ENCODE measurements at places on chromosomes 12 and 14.

DNA sequence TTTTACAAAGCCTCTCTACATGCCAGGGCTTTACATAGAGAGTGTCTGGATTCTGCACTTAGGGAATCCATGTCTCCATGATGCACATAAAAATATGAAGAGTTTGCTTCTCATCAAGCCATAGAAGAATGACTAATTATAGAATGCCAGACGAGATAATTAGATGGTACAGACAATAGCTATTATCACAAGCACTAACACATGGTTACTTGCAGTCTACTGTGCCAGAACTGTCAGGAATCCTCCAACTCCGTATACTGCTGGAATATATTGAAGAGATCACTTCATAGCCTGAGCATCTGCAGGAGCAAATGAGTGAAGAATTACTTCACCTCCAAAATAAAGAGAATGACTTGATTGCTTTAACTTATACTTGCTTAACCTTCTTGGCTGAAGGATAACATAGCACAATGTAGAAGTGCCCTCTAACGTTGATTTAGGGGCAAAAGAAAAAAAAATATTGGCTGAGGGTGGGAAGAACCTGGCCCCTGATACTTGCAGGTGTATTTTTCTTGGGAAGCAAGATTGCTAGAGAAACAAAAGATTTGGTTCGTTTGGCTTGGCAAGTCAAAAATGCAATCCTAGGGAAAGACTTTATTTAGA, 272.8 kb upstream of the FAR2 start:
- DNase-seq: no peak

GRCh38 chr12:1502831-1503230, 91.5 kb downstream of the FBXL14 start:
- DNase-seq: no peak

DNA sequence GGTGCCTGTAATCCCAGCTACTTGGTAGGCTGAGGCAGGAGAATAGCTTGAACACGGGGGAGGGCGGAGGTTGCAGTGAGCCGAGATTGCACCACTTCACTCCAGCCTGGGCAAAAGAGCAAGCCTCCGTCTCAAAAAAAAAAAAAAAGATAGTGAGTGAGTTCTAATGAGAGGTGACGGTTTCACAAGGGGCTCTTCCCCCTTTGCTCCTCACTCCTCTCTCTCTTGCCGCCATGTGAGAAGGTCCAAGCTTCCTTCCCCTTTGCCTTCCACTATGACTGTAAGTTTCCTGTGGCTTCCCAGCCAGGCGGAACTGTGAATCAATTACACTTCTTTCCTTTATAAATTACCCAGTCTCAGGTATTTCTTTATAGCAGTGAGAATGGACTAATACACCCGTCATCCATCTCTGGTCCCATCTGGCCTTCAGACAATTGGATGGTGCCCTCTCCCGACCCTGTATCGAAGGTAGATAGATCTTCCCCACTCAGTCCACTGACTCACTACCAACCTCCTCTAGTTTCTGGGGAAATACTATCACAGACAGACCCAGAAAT, 27.0 kb upstream of the RCOR1 start:
- no peak for DNase-seq

DNA sequence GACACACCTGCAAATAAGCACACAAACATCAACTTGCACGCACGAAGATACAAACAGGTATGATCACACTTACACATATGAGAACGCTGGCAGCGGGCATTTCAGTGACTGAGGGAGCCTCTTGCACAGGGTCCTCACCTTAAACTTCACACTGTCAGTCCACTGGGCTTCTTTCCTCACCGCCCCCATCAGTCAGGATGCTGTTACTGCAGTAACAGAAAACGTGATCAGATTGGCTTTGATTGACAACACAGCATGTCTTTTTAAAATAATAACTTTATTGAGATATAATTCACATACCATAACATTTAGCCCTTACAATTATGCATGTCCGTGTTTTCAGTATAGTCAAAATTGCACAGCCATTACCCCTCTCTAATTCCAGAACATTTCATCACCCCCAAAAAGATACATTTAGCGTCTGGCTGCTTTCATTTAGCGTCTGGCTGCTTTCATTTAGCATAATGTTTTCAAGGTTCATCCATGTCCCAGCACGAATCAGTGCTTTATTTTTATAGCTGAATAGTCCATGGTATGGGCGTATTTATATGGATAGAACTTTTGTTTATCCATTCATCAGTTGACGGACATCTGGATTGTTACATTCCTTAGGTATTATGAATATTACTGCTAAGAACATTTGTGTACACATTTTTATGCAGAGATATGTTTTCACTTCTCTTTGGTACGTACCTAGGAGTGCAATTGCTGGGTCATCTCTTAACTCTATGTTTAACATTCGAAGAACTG, 8.4 kb downstream of the CCDC197 start:
- no peak for DNase-seq

GRCh38 chr12:28222081-28222700, 31.9 kb downstream of the CCDC91 start:
- DNase-seq: no peak

DNA sequence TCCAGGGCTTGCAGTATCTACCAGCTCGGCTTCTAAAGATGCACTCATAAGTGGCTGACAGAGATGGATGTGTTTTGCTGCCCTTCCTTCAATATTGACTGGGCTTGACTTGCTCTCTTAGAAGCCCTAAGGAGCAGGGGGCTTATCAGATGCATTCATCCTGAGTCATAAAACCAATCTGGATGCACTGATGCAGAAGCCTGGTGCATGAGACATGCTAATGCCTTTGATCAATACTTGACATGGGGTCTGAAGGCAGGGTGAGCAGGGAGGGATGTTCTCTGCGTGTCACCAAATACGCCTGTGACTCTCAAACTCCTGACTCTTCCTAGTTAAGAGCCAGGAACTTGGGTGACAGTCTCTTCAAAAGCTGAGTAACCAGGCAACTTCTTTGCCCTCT, 77.8 kb upstream of the HSPB8 start:
- DNase-seq: no peak

GRCh38 chr12:681568-682256, 18.5 kb upstream of the NINJ2 start:
- no peak for DNase-seq

DNA sequence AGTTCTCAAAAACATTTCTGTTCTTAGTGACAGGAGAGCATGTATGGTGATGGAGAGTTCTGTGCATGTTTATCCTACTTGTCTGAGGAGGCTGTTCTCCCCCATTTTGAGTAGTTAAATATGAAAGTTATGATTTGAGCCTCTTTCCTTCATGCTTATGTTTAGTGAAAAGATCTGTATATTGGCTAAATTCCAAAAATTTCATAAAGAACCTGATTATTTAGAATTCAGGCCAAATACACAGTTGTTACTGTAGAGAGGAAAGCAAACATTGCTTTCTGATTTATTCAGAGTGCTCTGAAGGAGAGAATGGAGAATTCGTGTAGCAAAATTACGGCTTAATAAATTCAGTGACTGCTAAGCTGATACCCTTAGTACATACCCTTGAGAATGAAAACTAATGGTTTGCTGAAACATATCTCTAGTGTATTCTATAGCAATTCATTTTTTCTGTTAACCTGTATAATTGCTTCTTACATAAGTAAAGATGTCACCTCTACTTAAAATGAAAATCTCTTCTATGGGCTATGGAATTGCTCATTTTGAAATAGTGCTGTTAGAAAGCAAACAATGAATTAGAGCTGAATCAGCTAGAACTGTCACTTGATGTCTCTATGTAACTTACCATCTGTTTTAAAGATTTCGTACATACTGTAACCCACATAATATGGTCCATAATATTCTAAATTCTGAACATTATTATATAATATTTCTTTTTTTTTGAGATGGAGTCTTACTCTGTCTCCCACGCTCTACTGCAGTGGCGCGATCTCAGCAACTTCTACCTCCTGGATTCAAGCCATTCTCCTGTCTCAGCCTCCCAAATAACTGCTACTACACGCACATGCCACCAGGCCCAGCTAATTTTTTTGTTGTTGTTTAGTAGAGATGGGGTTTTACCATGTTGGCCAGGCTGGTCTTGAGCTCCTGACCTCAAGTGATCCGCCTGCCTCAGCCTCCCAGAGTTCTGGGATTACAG, 417.0 kb upstream of the RGS6 start:
- no peak for DNase-seq

DNA sequence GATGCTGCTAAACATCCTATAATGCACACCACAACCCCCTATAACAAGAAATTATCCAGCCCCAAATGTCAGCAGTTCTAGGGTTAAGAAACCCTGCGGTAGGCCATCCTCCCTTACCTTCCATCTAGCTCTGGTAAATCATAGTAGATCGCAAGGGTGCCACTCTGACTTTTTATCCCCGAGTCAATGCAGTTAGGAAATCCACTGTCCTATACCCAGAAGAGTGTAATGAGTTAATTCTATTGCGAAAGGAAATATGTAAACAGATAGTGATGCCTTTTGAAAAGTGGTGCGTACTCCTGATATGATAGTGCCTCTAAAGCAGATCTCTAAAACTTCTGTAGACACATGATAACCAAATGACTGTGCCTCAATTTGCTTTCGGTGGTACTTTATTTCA, 29.8 kb downstream of the SCFD1 start:
- DNase-seq: no peak

DNA sequence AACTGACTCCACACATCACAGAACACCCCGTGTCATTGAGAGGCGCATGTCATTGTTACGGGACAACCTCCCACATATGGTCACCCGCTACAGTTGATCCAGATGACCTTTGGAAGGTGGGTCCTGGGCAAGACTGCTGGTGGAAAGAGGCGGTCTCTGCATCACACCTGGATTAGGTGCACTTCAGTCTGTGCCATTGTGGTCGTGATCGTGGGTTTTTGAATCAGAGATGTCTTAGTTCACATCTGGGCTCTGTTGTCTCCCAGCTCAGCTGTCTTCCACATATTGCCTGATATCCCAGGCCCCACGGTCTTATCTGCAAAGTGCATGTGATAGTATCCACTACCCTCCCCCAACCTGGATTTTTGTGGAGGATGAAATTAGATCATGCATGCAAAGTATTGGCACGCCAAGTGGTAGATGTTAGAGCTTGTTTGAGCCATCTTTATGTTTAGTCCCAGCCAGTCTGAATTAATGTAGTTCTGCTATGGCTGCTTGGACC, 208.7 kb upstream of the FOXN3 start:
- DNase-seq: no peak

GRCh38 chr14:100332071-100332639, 9.0 kb downstream of the SLC25A47 start:
- DNase-seq: no peak

DNA sequence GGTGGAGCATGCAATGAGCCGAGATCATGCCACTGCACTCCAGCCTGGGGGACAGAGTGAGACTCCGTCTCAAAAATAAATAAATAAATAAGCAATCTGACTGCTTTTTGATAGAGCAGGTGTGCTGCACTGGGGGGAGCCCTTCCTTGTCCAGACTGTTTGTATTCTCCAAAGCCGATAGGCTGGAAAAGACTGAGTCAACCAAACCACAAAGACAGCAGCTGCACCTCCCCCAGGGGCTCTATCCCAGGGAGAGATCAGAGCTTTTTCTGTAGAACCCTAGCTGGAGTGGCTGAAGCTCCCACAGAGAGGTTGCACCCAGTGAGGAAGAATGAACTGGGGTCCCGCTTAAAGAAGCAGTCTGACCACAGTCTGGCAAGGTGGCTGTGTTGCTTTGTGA, 45.8 kb upstream of the LALBA start:
- no peak for DNase-seq

DNA sequence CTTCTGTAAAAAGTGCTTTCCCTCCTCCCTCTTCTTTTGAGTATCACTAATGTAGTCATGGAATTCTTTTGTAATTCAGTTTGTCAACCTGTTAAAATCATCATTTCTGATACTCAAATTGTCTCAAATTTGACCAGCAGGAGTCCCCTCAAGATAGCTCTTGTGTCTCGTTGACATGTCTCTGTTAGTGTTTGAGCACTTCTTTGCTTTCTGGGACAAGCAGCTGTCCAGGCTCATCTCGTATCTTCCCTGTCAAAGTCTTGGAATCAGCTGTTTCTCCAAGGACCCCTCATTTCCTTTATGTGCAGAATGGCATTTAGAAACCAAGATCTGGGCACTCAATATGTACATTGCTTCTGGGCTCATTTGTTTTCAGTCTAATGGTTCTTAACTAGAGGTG, 10.7 kb downstream of the CIPC start:
- no peak for DNase-seq

GRCh38 chr12:66063916-66064315, 66.6 kb downstream of the LLPH start:
- no peak for DNase-seq

GRCh38 chr14:89217891-89218290, 199.1 kb downstream of the FOXN3 start:
- no peak for DNase-seq

DNA sequence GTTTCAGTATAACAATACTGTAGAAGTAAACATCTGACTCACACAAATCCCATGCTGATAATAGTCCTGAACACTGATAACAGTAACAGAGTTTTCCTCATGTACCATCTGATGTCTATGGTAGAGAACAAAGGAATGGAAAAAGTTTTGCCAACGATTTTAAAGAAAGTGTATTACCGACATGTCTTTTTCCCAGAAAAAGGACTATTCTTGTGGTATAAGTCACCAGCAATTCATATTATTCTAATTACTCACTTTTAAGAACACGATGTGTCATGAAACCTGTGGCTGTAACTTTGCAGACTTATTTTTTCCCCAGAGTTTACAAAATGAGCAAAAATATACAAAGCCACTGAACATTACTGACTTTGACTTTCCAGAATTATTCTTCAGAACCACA, 40.1 kb upstream of the DCN start:
- no peak for DNase-seq

DNA sequence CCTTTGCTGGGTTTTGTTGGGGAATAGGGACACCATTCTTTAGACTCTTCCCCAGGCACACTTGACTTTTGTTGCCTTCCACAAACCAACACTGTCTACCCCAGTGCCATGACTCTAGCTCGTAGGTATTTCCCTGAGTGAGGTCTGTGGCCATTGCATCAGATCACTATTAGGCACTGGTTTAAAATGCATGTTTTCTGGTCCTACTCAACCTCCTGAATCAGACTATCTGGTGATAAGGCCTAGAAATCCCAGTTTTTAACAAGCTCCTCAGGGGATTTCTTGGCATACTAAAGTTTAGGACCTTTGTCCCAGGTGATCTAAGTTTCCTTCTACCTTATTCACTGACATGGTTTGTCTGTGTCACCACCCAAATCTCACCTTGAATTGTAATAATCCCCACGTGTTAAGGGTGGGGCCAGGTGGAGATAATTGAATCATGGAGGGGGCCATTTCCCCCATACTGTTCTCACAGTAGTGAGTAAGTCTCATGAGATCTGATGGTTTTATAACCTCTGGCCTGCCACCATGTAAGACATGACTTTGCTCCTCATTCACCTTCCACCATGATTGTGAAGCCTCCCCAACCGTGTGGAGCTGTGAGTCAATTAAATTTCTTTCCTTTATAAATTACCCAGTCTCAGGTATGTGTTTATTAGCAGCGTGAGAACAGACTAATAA, 87.8 kb upstream of the PSMC1 start:
- no peak for DNase-seq

- no peak for DNase-seq
Observed at GRCh38 chr12:81170072-81170471, 92.2 kb downstream of the ACSS3 start.

DNA sequence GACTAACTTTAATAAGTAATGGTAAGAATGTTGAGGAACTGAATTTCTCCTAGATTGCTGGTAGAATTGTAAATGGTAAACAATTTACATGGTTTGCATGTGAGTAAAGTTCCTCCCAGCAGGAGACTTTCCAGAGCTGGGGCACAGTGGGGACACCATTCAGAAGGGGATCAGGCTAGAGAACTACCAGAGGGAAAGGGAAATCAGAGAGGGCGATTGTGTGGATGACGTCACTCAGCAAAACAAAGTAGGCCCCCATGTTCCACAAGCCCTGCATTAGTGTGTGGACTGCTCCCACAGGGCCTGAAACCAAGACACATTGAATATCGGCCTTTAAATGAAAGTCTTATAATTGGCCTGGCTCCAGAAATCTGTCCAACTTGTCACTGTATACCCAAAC, 9.5 kb downstream of the RNASE11 start:
- no peak for DNase-seq

Data from breast epithelium (tissue), 4 donors.